Esophagus muscularis mucosa (tissue), 4 donors: ENCODE measurements at places on chromosomes 3 and 15. TPM values are rescaled to one million over a fixed set of nuclear protein-coding genes. Genes with fewer than 3 reads are reported as not detected.

DNA sequence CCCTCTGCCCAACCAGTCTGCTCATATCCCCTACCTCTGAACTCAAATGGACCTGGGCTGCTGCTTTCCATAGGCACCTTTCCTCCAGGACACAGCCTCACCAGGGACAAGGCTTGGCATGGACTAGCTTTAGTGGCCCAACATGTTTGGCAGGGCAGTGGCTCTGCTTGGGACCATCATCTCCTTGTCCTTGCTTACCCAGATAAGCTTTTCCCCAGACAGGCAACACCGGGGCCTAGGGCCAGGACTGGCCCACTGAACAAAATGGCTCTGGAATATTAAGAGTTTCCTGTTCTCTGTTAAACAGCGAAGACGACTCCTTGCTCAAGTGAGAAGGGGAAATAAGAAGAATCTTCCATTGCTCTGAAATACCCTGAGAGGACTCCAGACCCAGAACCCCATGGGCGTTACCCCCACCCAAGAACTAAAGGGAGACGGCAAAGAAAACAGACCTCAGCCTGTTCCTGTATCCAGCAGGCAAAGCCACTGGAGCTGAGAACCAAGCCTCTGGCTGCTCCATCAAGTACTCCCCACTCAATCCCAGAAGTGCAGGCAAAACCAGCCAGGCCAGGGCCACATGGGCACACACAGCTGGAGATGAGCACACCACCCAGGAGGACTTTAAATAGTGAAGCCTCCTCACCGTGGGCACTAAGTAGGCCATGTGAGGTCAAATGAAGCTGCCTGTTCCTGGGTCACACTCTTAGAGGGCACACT, 45.5 kb downstream of the CTNNB1 start:
- no peak for DNase-seq
- H3K36me3 ChIP-seq: peaks cover 37% of the 10 kb centered on the region
- H3K27ac ChIP-seq: no peak overlapping the region
- H3K4me1 ChIP-seq: no peaks in the 10 kb centered on the region

GRCh38 chr3:64563751-64564150, 124.0 kb downstream of the ADAMTS9 start:
- no peaks in the 10 kb centered on the region for H3K36me3 ChIP-seq
- DNase-seq: peak; percentile 50
- H3K27ac ChIP-seq: peak overlapping the region; percentile 82
- H3K4me1 ChIP-seq: peaks cover 28% of the 10 kb centered on the region

- H3K4me1 ChIP-seq: peaks cover 28% of the 10 kb centered on the region
- H3K36me3 ChIP-seq: no peaks in the 10 kb centered on the region
- no peaks in the 10 kb centered on the region for H3K27me3 ChIP-seq
These were observed 212.1 kb downstream of the ADAMTS17 start for GRCh38 chr15:100129677-100130076.

DNA sequence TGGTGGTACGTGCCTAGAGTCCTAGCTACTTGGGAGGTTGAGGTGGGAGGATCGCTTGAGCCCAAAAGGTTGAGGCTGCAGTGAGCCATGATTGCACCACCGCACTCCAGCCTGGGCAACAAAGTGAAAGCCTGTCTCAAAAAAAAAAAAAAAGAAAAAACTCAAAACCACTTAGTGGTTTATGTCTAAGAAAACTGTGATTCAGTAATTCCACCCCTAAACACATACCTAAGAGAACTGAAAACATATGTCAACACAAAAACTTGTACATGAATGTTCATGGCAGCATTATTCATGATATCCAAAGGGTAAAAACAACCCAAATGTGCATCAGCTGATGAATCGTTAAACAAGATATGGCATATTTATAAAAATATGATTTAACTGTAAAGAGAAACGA, 14.3 kb downstream of the SPG21 start:
- no peak overlapping the region for H3K4me3 ChIP-seq
- DNase-seq: no peak
- no peaks in the 10 kb centered on the region for H3K4me1 ChIP-seq
- H3K27me3 ChIP-seq: no peaks in the 10 kb centered on the region
- H3K27ac ChIP-seq: no peak overlapping the region

GRCh38 chr3:61948699-61949305, 387.4 kb downstream of the PTPRG start:
- no peaks in the 10 kb centered on the region for H3K27me3 ChIP-seq
- H3K27ac ChIP-seq: no peak overlapping the region
- H3K4me1 ChIP-seq: peaks cover 27% of the 10 kb centered on the region
- no peak for DNase-seq

- peaks cover 10% of the 10 kb centered on the region for H3K4me1 ChIP-seq
- H3K36me3 ChIP-seq: no peaks in the 10 kb centered on the region
- no peak overlapping the region for H3K27ac ChIP-seq
- no peak for DNase-seq
- no peaks in the 10 kb centered on the region for H3K27me3 ChIP-seq
These were observed 86.6 kb upstream of the CHD2 start for GRCh38 chr15:92813485-92813884.

DNA sequence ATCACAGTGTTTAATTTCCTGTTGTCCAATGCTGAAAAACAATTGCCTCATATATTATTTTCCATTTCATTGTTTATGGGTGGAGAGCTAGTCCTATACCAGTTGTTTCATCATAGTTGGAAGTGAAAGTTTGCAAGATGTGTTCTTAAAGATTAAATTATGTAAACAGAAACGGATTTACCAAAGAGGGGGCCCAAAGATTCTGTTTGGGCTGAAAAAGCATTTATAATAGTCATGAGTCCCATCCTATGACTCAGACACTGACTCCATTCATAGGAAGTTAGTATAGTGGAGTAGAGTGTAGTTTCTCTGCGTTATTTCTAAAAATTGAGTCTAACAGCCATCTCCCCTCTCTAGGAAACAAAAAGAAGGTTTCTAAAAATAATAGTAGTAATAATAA, 24.3 kb downstream of the NFKBIZ start:
- no peaks in the 10 kb centered on the region for H3K4me1 ChIP-seq
- no peaks in the 10 kb centered on the region for H3K36me3 ChIP-seq
- DNase-seq: no peak
- no peak overlapping the region for H3K4me3 ChIP-seq
- no peak overlapping the region for H3K27ac ChIP-seq

DNA sequence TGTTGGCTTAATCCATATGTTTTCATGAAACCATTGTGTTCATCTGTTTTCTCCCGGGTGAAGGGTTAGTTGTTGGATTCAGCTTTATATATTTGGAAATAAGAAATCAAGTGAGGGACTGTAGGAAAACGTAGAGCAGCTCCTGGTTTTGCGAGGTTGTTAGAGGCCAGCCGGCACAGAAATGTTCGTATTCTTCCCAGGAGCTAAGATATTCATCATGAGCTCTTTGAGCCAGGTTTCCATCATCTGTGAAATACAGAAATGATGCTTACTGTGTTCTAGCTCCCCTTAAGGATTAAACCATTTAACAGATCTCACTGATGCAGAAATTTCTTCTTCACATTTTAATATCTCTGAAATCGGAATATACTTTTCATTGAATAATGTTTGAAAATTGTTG, 235.5 kb downstream of the PTPRG start:
- no peak for DNase-seq
- H3K36me3 ChIP-seq: no peaks in the 10 kb centered on the region
- H3K4me1 ChIP-seq: peaks cover 12% of the 10 kb centered on the region
- H3K27me3 ChIP-seq: no peaks in the 10 kb centered on the region
- no peak overlapping the region for H3K4me3 ChIP-seq

GRCh38 chr3:178671377-178671776, 135.1 kb downstream of the KCNMB2 start:
- no peak overlapping the region for H3K4me3 ChIP-seq
- no peaks in the 10 kb centered on the region for H3K36me3 ChIP-seq
- DNase-seq: no peak
- H3K27me3 ChIP-seq: no peaks in the 10 kb centered on the region
- H3K4me1 ChIP-seq: peaks cover 26% of the 10 kb centered on the region

Gene CCNB2
- not detected for total RNA-seq

Gene PPARG
- 3.7 TPM for total RNA-seq

Gene LRTM1
- not detected for total RNA-seq
